Esophagus squamous epithelium (tissue), 5 donors: ENCODE measurements at places on chromosomes 13 and 19.

DNA sequence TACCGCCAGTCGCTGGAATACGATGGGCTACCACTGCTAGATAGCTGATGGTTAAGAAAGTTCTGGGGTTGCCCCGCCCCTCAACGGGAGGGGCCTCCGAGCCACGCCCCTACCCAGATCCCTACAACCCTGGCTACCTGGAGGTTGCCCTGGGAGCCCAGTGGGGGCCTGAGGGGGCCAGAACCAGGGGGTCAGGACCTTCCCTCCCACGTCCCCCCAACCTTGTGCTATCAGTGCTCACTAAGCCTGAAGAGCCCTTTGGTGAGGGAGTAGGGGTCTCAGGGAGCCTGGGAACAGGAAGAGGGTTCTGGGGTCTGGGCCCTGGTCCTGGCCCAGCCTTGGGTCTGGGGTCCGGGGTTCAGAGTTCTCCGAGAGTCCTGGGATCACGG, 8.9 kb downstream of the OCEL1 start:
- DNase-seq: no peak

DNA sequence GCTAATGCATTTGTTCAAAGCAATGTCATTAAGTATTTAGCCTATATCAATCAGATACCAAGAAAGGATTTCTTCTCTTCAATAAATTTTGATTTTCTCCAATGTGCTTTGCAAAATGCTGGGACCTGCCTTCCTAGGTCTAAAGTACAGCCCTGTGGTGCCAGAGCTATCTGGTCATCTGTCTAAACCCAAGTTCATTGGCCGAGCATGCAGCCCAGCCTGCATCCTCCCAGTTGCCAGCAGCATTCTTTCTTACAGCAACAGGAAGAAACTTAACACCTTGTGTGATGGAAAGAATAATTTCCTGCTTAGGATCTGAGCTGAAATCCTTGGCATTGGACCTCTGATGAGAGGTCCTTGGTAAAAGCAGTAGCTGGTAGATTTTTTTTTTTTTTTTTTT, 310.0 kb downstream of the RBM26 start:
- no peak for DNase-seq

- no peak for DNase-seq
These were observed 7.0 kb downstream of the FAM124A start for GRCh38 chr13:51229101-51229719.

GRCh38 chr13:51317262-51317661, 22.2 kb upstream of the SERPINE3 start:
- no peak for DNase-seq

DNA sequence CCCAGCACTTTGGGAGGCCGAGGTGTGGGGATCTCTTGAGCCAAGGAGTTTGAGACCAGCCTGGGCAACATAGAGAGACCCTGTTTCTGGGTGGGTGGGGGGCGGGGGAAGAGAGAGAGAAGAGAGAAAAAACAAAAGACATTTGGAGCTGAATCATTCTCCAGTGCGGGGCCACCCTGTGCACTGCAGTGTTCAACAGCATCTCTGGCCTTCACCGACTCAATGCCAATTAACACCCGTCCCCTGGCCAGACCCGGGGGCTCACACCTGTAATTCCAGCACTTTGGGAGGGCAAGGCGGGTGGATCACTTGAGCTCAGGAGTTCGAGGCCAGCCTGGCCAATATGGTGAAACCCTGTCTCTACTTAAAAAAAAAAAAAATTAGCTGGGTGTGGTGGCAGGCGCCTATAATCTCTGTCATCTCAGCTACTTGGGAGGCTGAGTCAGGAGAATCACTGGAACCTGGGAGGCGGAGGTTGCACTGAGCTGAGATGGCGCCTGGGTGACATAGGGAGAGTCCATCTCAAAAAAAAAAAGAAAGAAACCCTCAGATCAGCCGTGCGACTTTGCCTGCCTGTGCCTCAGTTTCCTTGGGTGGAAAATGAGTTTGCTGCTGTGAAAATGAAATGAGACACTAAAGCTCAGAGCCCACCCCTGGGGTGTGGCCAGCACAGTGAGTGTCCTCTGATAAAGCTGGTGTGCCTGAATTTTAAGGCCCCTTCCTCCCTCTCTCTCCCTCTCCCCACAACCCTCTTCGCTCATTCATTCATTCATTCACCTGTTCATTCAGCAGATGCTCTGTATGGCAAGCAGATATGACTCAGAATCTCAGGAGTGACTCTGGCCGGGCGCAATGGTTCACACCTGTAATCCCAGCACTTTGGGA, 6.4 kb downstream of the KLF2 start:
- DNase-seq: no peak

GRCh38 chr13:45200701-45201232, at the start of gene KCTD4:
Gene KCTD4 (minus strand): TSS chr13:45201045. CDS start chr13:45194567, 6,478 bp downstream.
- DNase-seq: no peak

- no peak for DNase-seq
These were observed 422 bp upstream of the MTUS2 start for GRCh38 chr13:28819735-28820098.

DNA sequence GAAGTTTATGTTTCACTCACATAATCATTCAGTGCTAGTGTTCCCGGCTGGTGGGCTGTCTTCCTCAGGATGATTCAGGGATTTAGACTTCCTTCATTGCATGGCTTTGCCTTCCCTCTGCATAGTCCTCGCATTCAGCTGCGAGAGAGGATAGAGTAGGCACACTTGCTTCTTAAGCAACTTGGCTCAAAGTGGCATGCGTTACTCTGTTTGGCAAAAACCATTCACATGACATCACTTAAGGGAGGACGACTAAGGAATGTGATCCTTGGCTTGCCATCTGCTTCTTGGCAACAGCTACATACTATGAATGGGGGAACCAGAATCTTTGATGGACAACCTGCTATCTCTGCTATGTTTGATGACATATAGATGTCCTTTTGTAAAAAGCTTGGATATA, 359.3 kb downstream of the TDRD3 start:
- DNase-seq: no peak

GRCh38 chr13:88107570-88107969, 436.4 kb downstream of the SLITRK5 start:
- no peak for DNase-seq

DNA sequence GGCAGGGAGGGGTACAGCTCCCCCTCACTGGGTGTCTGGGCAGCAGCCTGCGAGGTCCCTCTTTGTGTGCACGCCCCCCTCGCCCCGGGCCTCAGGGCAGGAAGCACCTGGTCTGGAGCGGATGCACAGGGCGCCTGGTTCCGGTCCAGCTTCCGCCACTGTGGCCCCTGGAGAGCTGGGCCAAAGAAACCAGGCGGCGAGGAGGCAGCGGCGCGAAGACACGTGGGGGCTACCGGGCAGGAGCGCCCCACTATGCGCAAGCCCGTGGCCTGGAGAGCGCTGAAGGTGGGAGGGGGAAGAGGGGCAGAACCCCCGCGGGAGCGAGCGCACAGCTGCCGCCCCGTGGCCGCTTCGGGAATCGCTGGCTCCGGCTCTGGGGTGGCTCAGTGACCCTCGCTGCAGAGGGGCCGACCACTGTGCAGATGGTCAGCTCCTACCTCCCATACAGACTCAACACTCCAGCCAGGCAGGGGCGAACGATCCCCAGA, 1.7 kb upstream of the LYL1 start:
- peak; percentile 57 for DNase-seq

DNA sequence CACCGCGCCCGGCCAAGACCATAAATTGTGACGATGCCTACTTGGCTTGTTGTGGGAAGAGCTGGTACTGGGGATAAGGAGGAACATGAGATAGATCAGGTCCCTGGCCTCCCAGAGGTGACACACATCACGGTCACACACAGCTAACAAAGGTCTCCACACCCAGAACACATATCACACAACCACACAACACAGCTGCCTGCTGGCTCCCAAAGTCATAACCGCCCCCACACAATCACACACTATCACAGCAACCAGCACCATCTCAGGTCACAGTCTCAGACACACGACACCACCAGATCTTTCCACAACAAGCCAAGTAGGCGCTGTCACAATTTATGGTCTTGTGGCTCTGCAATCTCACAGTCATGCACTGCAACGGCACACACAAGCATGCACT, 5.7 kb downstream of the COL5A3 start:
- no peak for DNase-seq

GRCh38 chr13:97448503-97449251, 14.7 kb downstream of the RAP2A start:
- DNase-seq: no peak

- DNase-seq: no peak
These were observed 411.7 kb downstream of the FGF9 start for GRCh38 chr13:22082437-22083100.

DNA sequence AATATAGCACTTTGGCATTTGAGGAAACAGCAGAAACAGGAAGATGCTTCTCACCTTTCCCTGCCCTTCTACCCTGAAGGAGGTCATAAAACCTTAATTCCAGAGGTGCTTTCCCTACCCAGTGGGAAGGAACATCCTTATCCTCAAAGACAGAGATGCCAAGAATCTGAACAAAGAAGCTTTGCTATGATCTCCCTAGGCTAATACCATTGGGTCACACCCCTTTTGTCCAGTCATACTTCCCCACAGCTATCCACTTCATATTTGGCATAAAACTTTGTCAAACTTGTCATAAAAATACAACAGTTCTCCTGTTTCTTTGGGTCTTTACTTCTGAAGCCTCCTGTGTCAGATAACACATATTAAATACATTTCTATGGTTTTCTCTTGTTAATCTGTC, 21.7 kb upstream of the RXFP2 start:
- no peak for DNase-seq

DNA sequence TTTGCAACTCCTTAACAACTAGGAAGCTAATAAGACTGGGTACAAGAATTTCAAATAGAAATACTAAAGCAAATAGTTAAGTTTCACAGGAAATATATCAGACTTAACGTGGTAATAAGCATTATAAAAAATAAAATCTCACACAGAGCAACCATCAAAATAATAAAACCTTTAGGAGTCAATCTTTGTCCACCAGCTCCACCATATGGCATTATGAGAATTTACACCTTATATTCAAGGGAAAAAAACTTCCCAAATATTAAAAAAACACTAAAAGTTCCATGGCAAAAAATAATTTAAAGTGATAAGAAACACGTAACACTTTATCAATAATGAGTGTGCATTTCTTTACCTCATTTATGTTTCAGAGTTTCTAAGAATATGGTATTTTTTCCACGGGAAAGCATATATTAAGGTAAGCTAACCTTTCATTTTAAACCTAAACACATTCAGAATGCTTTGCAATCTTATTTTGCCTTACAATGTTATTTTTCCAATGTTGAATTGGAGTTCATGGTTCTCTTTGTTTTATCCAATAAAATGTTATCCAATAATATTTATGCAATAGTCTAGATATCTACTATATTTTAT, 423.2 kb upstream of the SGCG start:
- DNase-seq: no peak

DNA sequence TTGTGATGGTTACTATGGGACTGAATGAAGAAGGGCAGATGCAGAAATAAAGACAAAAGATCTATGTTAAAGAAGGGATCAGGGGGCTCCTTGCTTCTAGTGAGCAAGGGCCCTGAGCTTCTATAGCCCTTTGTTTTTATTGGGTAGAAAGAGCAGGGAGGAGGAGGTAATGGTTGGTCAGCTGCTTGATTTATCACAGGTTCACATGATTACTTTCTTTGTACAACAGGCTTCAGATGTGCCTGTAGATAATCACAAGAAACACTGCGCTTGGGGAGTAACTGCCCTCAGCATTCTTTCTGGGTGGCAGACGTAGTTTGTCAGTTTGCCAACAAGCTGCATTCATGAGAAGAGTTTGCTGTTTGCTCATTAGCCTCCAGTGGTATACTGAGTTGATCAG, 4.8 kb upstream of the ZNF439 start:
- DNase-seq: no peak

GRCh38 chr19:48470856-48471255, 1.7 kb downstream of the CYTH2 start:
- no peak for DNase-seq

GRCh38 chr13:32537580-32538142, 934 bp downstream of the N4BP2L2 start:
- no peak for DNase-seq

DNA sequence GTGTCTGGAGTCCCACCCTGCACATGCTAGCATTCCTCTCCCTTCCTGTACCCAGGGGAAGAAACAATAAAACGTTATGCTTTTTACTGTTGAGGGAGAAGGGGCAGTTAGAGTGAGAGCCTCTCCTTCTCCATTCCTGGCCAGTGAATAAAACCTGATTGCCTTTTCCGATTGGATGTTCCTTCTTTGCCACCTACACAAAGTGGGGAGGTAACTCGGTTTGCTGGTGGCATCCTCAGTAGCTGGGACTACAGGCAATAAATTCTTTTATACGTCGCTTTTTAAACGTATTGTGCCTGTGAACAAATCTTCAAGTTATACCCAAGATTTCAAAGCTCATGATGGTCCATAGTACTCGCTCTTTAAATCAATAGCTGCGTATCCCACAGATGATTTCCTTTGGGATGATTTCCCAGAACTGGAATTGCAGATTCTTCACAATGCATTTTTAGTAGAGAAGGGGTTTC, 660 bp upstream of the MVB12A start:
- no peak for DNase-seq

GRCh38 chr13:89925107-89925506, 1422.4 kb upstream of the MIR17HG start:
- DNase-seq: no peak

GRCh38 chr13:47081850-47082249, 185.0 kb upstream of the HTR2A start:
- DNase-seq: no peak

GRCh38 chr13:49210669-49211068, 9.5 kb upstream of the MLNR start:
- no peak for DNase-seq

- no peak for DNase-seq
These were observed 2.4 kb upstream of the SIX5 start for GRCh38 chr19:45771311-45771933.

DNA sequence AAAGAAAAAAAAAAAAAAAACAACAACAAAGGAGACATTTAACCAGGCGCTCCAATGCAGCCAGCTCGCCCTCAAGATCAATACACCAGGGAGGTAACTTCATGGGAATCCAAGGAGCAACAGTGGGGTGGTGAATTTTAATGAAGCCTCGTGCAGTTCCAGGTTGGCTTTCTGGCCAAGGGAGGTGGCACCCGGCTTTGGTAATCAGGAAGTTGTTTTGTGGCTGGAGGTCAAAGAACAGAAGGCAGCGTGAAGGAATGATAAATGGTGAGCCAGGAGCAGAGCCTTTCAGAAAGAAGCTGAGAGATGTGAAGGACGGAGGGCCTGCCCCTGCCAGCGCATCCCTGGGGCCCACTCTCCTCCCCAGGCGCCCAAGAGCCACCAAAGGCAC, 188.2 kb upstream of the TSC22D1 start:
- no peak for DNase-seq

- no peak for DNase-seq
These were observed 8.8 kb downstream of the GRAMD1A start for GRCh38 chr19:35008891-35009341.

DNA sequence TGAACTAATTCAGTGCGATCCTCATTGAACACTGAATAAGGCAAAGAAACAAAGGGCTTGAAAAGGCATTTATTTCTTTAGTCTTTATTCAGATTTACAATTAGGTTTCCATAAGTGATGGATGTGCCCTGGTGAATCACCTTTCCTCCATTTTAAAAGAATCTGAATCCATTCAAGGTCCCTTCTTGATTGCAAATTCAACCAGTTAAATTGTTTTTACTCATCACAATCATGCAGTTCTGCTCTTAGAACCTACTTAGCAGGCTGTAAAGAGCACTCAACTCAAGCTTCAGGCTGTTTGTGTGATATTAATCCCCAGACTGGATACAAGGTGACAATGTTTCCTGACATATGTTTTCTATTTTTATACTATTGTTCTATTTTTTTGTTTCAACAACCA, 321.0 kb downstream of the TBC1D4 start:
- no peak for DNase-seq

- no peak for DNase-seq
These were observed 84.8 kb downstream of the PCDH17 start for GRCh38 chr13:57716295-57716694.

GRCh38 chr19:17340302-17340870, 3.0 kb downstream of the GTPBP3 start:
- no peak for DNase-seq
